ENCODE measurements at places on chromosomes 16 and 17.

DNA sequence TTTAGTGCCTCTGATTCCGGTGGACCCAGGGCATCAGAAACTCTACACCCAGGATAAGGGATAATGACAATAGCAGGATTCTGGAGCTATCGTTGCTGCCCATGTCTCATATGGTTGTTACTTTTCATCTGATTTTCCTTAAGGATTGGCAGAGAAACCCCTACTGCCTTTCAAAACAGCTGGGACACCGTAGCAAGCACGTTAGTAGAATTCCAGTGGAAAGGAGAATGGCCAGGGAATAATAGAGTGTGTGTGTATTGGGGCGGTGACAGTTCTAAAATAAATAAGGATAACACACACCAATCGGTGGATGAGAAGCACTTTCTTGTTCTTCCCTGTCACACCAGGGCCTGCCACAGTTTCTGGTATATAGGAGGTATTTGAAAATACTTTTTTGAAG lies 251.8 kb downstream of the HAPSTR1 start:
- no peak for DNase-seq

- peak; percentile 87 for DNase-seq
Measured at GRCh38 chr16:25257956-25258860, 563 bp upstream of the ZKSCAN2 start.

- DNase-seq, result no peak
Measured at GRCh38 chr17:82158825-82159224, 53.8 kb downstream of the CCDC57 start.

DNA sequence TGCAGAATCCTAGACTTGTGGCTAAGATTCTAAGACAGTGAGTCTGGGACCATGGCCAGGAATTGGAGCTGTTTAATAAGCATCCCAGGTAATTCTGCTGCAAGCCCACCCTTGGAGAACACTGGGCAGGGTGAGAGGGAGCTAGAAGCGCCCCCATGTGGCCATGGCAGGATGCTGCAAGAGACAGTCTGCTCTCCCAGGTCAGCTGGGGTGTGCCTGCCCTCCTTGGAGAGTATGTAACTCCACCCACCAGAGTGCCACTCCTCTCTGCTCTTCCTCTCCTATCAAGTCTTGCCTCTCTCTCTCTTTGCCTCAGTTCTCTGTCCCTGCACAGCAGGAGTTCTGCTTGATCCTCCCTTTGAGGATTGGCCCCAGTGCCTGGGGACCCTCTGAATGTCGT lies 14.9 kb downstream of the RCVRN start:
- no peak for DNase-seq

- no peak for DNase-seq
Measured at GRCh38 chr17:2435862-2436261, 35.0 kb upstream of the MNT start.

- DNase-seq, result no peak
Measured at GRCh38 chr16:77761204-77761603, 27.2 kb upstream of the VAT1L start.

Measured in suprapubic skin (tissue), 4 donors.